ENCODE measurements at places on chromosomes 7 and 10. TPM values are rescaled to one million over a fixed set of nuclear protein-coding genes. Genes with fewer than 3 reads are reported as not detected.

Gene LRRC18
- not detected for total RNA-seq

Gene SOSTDC1
- total RNA-seq, result 47.6 TPM

Gene TMEM213
- not detected for total RNA-seq

Gene PRSS37
- total RNA-seq, result not detected

Gene PAX4
- total RNA-seq, result not detected

Gene RPS24
- 2,015 TPM for total RNA-seq

Gene CHAT
- total RNA-seq, result 1.8 TPM

Gene OTUD1
- 24.0 TPM for total RNA-seq

Gene FAM25C
- total RNA-seq, result not detected

Gene HOXA11
- not detected for total RNA-seq

Gene HMX2
- not detected for total RNA-seq

Gene TMEM236
- total RNA-seq, result 0.44 TPM

Gene DNAJC9
- total RNA-seq, result 34.0 TPM

Gene PAOX
- total RNA-seq, result 10.3 TPM

Gene PROSER2
- 7.4 TPM for total RNA-seq

Gene UCMA
- total RNA-seq, result not detected

Gene ZNF425
- total RNA-seq, result 6.7 TPM

Gene AGAP3
- total RNA-seq, result 68.7 TPM

Gene NCF1
- 1.6 TPM for total RNA-seq

Gene ZNF277
- 43.4 TPM for total RNA-seq

Gene XRCC2
- 5.3 TPM for total RNA-seq

Gene RAB19
- total RNA-seq, result 0.93 TPM

Gene SYT15
- 2.5 TPM for total RNA-seq

Gene C10orf105
- total RNA-seq, result 0.11 TPM

Gene PPP1R9A
- 96.4 TPM for total RNA-seq

Gene UNCX
- total RNA-seq, result 1.3 TPM

Gene PHYH
- total RNA-seq, result 29.1 TPM

Gene KNDC1
- total RNA-seq, result 8.6 TPM

Gene ACTR3C
- total RNA-seq, result 5.3 TPM

Gene VWA2
- total RNA-seq, result 3.0 TPM
